ENCODE measurements at places on chromosomes 6 and 20.

DNA sequence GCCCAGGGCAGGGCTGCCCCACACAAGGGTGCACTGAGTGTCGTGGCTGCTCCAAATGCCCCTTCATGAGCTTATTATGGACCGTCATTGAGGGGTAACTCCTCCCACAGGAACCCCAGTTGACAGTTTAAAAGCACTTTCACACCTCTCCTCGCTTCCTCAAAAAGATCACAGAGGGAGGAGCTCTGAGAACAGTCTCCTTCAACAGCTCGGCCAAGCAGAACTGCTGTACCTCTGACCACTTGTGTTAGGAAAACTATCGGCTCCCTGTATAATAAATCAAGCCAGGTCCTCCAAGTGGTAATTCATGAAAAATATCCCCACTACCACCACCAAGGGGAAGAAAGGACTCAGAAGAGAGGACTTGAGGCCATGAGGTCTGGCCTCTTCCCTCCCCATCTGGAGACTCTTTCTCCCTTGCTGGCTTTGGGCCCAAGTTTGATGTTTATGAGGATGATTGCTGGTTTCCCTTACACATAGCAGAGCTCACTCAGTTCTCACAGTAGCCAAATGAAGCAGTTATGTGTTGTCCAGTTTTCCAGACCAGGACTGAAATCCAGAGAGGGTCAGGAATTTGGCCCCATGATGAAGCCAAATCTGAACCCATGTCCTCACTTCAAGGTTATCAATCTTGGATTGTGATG is 8.7 kb downstream of the SNX21 start:
- no peak for DNase-seq

DNA sequence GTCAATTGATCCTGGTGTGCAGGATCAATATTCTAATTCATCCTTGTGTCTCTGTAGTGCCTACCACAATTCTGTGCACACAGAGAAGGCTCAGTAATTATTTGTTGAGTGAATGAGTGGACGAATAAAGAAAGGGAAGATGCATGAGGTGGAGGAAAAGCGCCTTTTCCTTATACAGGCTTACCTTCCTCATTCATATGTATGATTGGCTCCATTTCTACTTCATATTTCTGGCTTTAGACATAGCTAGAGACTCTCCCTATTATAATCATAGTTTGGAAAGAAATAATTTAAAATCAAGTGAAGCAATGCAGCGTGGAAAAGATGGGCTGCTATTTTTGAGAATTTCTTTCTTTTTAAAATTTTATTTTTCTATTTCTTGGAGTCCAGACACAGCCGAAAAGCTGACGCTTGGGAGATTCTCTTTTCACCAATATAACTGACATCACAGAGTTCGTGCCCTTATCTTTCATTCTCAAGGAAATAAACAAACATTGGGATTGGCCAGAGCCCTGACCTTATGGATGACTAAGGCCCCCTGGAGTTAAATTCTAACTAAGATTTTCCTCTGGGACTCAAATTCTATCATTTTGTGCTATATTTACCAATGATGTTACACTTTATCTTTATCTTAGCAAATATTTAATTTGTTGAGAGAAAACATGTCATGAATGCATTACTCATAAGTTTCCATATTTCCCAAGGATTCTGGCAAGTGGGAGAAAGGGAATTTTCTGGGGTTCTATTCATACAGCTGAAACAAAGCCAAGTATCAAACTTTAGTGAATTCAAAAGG is 48.1 kb downstream of the PRL start:
- no peak for DNase-seq

DNA sequence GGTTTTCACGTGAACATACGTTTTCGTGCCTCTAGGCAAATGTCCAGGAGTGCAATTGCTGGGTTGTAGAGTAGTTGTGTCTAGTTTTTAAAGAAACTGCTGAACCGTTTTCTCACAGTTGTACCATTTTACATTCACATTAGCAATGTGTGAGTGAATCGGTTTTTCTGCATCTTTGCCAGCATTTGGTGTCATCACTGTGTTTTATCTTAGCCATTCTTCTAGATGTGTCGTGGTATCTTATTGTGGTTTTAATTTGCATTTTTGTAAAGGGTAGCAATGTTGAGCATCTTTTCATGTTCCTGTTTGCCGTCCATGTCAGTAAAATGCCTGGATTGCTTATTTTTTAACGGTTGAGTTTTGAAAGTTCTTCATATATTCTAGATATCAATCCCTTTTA is 10.2 kb downstream of the DOK5 start:
- no peak for DNase-seq

DNA sequence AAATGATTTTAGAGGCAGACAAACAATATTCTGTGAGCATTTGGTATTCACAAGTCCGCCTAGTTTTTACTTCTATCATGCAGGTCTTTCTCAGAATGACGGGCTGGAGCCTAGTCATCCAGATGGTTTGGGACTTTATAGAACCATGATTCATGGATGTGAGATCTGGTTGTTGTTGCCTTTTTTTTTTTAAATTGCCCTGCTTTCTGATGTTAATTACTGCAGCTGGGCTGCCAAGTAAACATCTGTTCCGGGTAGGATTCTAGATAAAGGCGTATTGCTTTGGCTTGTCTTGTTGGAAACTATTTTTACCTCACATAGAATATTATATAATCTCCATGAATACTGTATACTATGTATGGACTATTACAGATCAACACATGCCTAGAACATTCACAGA is 58.1 kb downstream of the RNF217 start:
- DNase-seq = no peak

DNA sequence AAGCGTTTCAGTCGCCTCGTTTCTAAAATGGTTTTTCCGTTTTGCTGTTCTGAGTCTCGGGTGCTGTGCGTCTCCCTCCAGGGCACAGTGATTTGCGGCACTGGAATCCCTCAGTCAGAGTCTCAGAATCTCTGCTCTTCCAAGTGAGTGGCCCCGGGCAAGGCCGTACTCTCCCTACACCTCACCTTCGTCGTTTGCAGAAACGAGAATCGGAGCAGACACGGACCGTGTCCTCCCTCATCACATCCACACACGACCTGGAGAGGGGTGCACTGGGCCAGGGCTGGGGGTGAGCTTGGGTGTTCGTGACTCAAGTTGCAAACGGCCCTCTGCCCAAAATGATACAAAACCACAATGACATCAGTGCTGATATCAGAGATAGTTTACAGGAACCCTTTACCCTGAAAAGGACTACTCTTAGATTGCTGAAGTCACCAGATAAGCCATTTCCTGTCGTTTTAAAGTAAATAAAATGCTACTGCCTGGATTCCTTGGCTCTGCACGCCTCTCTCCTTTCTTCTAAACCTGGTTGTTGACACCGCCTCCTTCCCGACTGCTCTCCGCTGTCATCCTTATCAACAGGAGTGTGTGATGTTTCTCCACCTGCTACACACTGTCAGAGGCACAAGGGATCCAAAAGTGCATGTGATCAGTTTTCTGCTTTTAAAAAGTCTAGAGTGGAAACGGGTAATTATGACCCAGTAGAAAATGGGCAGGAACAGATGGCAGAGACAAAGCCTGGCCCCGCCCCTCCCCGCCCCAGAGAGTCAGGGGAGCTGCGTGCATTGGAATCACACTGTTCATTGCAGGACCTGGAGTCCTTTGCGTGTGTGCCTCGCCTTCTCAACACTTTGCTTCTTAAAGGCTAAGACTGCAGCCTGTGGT is 38.4 kb downstream of the KIF25 start:
- no peak for DNase-seq

DNA sequence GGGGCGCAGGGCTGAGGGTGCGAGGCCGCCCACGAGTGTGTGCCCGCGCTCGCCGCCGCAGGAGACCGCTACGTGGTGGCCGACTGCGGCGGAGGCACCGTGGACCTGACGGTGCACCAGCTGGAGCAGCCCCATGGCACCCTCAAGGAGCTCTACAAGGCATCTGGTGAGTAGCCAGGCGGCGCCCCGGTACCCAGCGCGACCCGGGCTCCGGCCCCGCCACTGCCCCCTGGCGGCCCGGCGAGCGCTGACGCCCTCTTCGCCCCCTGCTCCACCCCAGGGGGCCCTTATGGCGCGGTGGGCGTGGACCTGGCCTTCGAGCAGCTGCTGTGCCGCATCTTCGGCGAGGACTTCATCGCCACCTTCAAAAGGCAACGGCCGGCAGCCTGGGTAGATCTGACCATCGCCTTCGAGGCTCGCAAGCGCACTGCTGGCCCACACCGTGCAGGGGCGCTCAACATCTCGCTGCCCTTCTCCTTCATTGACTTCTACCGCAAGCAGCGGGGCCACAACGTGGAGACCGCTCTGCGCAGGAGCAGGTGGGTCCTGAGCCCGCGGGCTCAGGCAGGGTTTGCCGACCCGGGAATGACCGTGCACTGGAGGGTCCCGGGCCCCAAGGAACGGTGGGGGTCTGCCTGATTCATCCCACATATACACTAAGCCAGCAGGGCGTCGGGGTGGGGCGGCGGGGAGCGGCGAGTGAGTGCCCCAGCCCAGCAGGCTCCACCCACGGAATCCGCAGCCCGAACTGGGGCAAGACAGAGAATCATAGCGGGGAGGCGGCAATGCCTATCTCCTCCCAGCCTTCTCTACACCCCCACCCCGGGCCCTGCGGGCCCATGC is 17.4 kb downstream of the HSPA12B start:
- no peak for DNase-seq

- no peak for DNase-seq
Observed at GRCh38 chr6:22666021-22666420, 96.7 kb downstream of the HDGFL1 start.

- DNase-seq = no peak
Observed at GRCh38 chr20:37362231-37362792, 16.4 kb downstream of the SRC start.

- DNase-seq = no peak
Observed at GRCh38 chr20:33858666-33859065, 47.5 kb downstream of the CHMP4B start.

- DNase-seq = no peak
Observed at GRCh38 chr20:11676630-11677287, 240.9 kb upstream of the BTBD3 start.

DNA sequence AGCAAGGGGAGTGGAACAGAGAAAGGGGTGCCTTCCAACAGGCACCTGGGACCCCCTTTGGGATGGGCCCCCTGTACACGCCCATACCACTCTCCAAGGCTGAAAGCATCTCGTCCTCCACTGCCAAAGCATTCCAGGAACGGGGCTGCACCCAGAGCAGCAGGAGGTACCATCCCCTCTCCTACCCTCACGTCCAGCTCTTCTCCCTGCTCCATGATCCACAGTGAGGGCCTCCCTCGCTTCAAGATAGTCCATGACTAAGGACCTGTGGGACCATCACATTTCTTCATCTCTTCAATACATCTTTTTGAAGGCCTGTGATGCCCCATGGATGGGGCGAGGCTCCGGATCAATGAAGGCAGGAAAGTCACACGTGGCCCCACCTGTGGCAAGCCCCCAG is 209.9 kb downstream of the ANKRD60 start:
- DNase-seq = no peak

GRCh38 chr6:161094955-161095354 is 103.4 kb downstream of the MAP3K4 start:
- DNase-seq = no peak

- DNase-seq = no peak
Observed at GRCh38 chr6:1247894-1248293, 64.0 kb upstream of the FOXQ1 start.

DNA sequence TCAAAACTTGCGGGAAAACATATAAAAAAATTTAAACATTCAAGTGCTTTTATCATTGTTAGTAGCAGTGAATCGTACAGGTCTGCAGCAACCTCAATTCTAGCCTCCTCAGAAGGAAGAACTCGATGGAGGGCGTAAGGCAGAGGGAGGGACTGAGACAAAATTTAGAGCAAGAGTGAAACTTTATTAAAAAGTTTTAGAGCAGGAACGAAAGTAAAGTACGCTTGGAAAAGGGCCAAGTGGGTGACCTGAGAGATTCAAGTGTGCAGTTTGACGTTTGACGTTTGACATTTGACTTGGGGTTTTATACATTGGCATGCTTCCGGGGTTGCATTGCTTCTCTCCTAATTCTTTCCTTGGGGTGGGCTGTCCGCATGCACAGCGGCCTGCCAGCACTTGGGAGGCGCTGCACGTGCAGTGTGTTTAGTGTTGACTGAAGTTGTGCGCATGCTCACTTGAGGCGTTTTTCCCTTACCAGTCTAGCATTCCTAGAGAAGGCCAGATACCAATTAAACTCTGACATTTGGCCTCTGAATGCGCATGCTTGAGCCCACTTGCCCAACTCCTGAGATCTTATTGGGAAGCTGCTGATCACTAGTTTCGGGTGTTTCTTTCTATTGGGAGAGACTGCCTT is 82.6 kb downstream of the TBX18 start:
- DNase-seq = no peak

DNA sequence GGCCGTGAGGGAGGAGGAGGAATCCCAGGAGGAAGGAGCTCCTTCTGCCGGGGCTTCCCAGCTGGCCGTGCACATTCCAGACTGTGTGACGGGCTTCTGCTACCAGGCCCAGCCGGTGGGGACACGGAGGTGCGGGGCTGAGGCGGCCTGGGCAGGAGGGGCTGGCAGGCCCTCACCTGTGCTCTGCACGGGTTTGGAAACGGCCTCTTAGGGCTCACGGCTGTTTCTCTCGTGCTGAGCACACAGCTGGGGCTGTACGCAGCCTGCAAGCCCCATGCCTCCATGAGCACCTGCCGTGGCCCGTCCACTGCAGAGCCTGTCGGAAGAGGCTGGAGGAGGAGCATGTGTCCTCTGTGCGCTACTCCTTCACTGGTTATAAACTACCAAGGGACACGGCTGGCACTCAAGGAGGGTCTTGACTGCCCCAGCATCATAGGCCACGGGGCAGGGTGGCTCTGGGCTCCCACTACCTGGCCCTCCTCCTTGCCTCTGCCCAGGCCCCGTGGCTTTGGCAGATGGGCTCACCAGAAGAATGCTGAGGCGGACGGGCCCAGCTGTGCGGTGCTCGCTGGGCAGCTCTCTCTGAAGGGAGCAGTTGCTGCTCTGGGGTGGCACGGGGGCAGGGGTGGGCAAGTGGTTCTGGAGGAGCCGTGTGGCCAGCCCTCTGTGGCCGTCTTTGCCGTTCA is 15.8 kb downstream of the NPEPL1 start:
- DNase-seq = no peak

GRCh38 chr20:17678295-17678694 is 3.7 kb downstream of the RRBP1 start:
- no peak for DNase-seq

DNA sequence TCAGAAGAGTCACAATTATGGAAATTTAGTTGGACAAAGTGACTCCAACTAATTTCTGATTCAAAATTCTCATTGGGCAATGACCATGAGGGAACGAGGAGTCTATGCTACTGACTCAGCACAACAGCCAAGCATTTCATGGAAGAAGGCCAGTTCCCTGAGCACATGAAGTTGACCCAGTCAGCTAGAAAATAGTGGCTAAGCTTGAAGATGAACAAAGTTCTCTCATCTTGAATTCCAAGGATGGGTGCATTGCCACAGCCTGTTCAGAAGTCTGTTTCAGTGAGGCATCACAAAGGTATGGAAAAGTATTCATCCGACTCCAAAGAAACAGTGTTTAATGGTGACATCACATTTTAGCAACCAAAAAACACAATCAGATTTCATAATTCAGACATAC is 676.9 kb downstream of the HACE1 start:
- DNase-seq = no peak
